ENCODE measurements at places on chromosomes 16 and 17.

GRCh38 chr17:40058186-40058784 is 4.1 kb upstream of the MED24 start:
- DNase-seq = no peak

- no peak for DNase-seq
These were observed 81.8 kb downstream of the IRX3 start for GRCh38 chr16:54204756-54205155.

DNA sequence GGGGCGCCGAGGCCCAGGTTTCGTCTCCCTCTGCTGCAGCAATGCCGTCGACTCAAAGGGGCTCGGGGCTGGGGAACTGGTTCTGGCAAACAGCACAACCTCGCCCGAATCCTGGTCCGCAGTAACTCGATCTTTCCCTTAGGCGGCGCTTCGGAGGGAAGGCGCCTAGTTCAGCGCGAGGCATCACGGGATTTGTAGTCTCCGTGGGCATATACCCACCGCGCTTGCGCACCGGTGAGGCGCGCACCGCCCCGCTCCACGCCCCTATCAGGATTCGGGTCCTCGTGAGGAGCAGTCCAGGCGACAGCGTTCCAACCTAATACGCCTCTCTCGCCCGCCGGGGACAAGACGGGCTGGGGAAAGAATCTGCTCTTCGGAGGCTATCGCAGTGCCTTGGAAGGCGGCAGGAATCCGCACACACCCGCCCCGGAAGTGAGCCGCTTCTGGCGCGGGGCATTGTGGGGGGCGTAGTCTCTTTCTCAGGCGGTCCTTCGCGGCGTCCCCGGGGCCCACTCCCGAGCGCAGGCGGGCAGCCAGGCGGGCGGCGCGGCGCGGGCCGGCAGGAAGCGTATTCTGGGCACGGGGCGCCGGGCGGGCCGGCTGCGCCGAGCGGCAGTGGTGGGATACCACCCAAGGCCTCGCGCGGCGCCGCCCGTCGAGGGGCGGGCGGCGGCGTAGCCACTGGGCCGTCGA is at the start of gene THAP11:
TSS of gene THAP11 (plus strand) at position 505 of the 693 bp plus-strand sequence. CDS start 235 bp downstream, outside the sequence.
- peak; percentile 98 for DNase-seq

GRCh38 chr16:23827057-23827456 is 8.7 kb upstream of the PRKCB start:
- DNase-seq = no peak

- no peak for DNase-seq
These were observed 1.7 kb upstream of the NLRP1 start for GRCh38 chr17:5585836-5586521.

- DNase-seq = no peak
These were observed 24.7 kb downstream of the DNAJC7 start for GRCh38 chr17:41992576-41992975.

DNA sequence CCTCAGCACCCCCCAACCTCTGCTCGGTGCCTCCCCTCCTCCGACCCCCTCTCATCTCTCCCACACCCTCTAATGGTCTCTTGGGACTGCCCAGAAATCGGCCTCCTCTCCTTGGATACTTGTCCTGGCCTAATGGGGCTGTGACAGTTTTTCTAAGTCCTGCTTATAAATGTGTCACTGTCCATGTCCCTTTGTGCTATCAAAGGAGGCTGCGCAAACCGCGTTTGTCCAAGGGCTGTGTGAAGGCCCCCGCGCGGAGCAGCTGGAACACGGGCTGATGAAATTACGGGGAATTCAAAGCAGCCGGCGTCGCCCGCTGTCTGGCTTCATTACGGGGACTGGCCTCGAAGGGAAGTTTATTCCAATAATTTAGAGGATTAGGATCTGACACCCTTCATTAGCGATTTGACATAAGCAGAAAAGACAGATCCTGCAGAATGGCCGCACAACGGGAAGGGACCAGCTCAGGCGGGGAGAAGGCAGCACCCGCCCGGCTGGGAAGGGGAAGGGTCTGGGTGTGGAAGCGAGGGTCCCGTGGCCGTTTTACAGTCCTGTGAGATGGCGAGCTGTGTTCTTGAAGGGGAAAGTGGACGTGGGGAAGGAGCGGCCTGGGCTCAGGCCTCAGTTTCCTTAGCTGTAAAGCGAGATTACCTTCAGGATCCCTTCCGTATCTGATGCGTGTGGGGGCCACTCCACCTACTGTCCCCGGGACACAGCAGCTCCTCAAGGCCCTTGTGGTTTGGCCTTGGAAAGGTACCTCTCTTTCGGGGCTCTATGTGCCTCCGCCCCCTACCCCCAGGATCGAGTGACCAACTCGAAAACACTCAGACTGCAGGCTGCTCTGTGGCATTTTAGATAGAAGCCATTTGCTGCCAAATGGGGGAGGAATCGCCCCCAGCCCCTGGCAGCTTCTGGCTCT is 1.6 kb upstream of the WFIKKN2 start:
- DNase-seq = no peak

- DNase-seq = no peak
These were observed 144.6 kb upstream of the IRX6 start for GRCh38 chr16:55179411-55179810.

DNA sequence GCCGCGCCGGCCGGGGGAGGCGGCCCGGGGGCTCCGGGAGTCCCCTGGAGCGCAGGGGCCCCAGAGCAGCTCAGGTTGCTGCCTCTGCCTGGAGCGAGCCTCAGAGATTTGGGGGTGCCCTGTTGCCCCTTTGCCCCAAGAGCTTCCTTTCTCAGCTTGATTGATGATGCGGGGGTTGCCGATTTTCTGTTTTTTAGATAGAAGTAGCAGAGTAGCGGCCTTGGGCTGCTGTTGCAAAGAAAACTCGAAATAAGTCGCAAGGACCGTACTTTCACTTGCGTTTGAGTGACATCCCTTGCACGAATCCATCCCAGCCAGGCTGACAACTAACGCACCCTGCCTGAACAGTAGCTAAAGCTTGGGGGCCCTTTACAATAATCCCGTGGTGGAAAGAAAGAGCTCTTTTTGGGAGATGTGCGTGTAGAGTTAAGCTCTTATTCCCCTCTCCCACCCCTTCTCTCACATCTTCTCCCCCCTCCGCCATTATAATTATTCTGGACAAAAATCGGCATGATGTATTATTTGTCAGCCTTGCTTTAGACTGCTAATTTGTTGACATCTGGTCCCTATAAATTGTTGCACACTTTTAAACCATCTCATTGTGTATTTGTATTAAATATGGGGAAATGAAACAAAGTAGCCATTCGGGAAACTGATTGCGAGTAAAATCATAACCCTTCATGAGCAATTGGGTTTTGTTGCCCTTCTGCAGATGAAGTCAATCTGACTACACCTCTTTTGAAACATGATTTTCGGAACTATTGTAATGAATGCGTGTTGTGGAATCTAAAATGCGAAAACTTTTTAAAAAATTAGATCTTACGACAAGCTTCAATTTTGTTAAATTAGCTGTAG is 873 bp downstream of the USP10 start:
- DNase-seq = no peak

GRCh38 chr16:20880867-20881502 is 19.2 kb downstream of the DCUN1D3 start:
- DNase-seq = no peak

- no peak for DNase-seq
These were observed 480.6 kb downstream of the TMEM114 start for GRCh38 chr16:8109510-8110369.

DNA sequence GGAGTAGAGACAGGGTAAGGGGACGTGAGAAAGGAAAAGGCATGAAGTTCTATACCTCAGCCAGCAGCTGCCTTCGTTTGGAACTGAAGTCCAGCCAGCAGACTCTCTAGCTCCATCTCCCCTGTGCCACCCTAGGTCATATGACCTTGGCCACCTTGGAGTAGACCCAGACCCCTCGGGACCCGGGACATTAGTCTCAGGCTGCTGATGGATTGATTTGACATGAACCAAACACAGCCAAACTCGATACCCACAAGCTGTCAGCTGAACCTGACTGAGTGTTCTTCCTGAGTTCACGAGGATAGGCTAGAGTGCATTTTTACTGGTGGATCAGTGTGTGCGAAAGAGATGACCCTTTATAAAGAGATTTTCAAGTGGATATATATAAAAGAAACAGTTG is 68.5 kb downstream of the YPEL2 start:
- no peak for DNase-seq
